ENCODE measurements at places on chromosomes 4 and X. TPM values are rescaled to one million over a fixed set of nuclear protein-coding genes. Genes with fewer than 3 reads are reported as not detected.

- no peak for DNase-seq
- H3K36me3 ChIP-seq, result no peaks in the 10 kb centered on the region
- H3K4me1 ChIP-seq, result no peaks in the 10 kb centered on the region
- H3K27ac ChIP-seq, result no peak overlapping the region
- no peak overlapping the region for H3K4me3 ChIP-seq
- no peaks in the 10 kb centered on the region for H3K27me3 ChIP-seq
Observed at GRCh38 chr4:164304101-164304639, 449.8 kb upstream of the SMIM31 start.

DNA sequence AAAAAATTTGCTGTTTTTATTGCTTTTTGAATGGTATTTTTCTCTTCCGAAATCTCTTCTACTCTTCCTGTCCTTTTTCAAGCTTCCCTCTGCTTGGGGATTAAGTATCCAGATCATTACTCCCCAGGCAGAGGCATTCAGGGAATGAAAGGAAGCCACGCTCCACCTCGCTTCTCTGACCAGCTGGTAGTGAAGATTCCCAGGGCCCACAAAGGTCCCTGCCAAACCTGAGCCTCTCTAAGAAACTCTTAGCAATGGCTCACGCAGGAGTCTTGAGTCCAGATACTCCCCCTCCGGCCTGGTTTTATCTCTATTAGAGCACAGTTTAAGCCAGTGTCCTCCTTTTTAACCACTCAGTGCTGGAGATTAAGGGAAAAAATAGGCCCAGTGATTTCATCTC, 51.4 kb upstream of the SOD3 start:
- no peaks in the 10 kb centered on the region for H3K36me3 ChIP-seq
- no peak overlapping the region for H3K4me3 ChIP-seq
- H3K27me3 ChIP-seq, result no peaks in the 10 kb centered on the region
- H3K4me1 ChIP-seq, result no peaks in the 10 kb centered on the region

DNA sequence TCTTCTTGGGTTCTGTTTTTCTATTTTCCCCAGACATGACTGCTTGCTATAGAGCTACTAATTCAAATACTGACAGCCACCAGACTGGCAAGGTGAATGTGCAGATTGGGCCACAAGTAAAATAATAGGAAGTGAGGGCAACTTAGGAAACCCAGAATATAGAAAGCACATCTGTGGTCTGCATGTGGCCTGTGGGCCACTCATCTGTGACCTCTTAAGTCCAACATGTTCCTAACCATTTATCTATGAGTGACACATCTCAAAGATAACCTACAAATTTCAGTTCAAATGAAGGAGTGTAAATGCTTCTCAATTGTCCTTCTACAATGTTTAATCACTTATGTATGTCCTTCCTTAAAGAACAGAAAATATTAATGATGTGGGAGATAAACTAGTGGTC, 128.9 kb downstream of the REELD1 start:
- DNase-seq, result no peak
- no peak overlapping the region for H3K27ac ChIP-seq
- H3K4me1 ChIP-seq, result no peaks in the 10 kb centered on the region
- no peaks in the 10 kb centered on the region for H3K27me3 ChIP-seq
- H3K36me3 ChIP-seq, result no peaks in the 10 kb centered on the region

Gene ATP11C
- total RNA-seq, result 3.0 TPM

- H3K27me3 ChIP-seq, result no peaks in the 10 kb centered on the region
- no peak overlapping the region for H3K4me3 ChIP-seq
- no peak overlapping the region for H3K27ac ChIP-seq
- H3K4me1 ChIP-seq, result no peaks in the 10 kb centered on the region
- H3K36me3 ChIP-seq, result no peaks in the 10 kb centered on the region
Observed at GRCh38 chr4:113788888-113789287, 27.4 kb upstream of the CAMK2D start.

- no peak overlapping the region for H3K27ac ChIP-seq
- H3K4me1 ChIP-seq, result no peaks in the 10 kb centered on the region
- no peaks in the 10 kb centered on the region for H3K36me3 ChIP-seq
- no peak overlapping the region for H3K4me3 ChIP-seq
- H3K27me3 ChIP-seq, result no peaks in the 10 kb centered on the region
Observed at GRCh38 chr4:80239480-80240150, 26.8 kb upstream of the FGF5 start.

- H3K4me1 ChIP-seq, result no peaks in the 10 kb centered on the region
- H3K27ac ChIP-seq, result no peak overlapping the region
- H3K36me3 ChIP-seq, result no peaks in the 10 kb centered on the region
- H3K4me3 ChIP-seq, result no peak overlapping the region
- H3K27me3 ChIP-seq, result peaks cover 93% of the 10 kb centered on the region
Observed at GRCh38 chr4:8866421-8866820, 5.2 kb downstream of the HMX1 start.
